GM23248 (cell line): ENCODE measurements at places on chromosomes 13 and 19. TPM values are rescaled to one million over a fixed set of nuclear protein-coding genes. Genes with fewer than 3 reads are reported as not detected.
A peak's percentile ranks its signal among the peaks of the same experiment; 100 is the strongest.

The MARCHF2 gene
- 33.1 and 33.4 TPM in 2 replicates for polyA plus RNA-seq

DNA sequence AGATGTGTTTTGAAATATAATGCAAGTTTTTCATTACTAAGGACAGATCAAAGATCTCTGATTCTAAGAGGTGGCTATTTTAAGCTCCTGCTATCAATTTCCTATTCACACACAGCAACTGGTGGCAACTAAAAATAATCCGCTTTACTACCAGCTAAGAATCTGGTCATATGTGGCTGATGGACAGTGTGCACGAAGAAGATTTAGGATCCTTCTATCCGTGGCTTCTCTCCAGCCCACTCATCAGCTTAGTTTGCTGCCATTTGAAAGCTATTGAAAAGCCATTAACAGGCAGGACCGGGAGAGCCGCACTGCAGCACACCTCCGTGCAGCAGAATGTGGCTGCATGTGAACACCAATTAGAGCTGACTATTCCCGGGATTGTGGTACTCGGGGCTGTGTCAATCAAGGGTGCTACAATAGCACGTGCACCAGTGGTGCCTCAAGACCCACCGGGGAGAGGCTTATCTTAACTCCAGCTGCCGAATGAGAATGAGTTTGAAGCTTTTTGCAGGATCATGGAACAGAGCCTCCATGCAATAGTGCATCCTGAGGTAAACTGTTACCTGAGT, at the start of gene MYO16:
Gene MYO16, plus strand, starts transcription at position 431 of the 572 bp plus-strand sequence. CDS start 234 bp downstream, outside the sequence.
- DNase-seq: no peak
- no peaks in the 10 kb centered on the region for H3K36me3 ChIP-seq
- H3K4me3 ChIP-seq: no peak within 1 kb of the TSS
- H3K4me1 ChIP-seq: no peaks in the 10 kb centered on the region

DNA sequence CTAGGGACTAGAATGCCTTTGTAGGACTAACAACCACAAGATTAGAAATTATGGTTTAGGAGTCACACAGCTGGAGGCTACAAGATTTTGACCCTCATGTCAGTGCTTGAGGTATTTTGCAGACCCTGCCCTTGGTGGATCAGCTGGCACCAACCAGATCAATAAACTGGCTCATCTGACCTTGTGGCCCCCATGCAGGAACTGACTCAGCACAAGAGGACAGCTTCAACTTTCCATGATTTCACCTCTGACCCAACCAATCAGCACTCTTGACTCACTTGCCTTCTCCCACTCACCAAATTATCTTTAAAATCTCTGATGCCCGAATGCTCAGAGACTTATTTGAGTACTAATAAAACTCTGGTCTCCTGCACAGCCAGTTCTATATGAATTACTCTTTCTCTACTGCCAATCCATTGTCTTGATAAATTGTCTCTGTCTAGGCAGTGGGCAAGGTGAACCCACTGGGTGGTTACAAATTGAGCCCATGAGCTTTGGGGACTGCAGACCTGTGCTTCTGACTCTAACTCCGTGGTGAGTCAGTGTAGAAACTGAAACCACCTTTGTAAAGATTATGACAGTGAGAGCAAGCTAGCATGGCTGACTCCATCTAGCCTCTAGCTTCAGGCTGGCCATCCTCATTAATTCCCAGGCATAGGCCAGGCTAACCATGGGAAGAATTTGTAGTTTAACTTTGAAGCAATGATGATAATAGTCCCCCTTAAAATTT, 33.9 kb upstream of the CEACAM8 start:
- no peaks in the 10 kb centered on the region for H3K4me1 ChIP-seq
- peak; percentile 26 for DNase-seq
- H3K27me3 ChIP-seq: peaks cover 59% of the 10 kb centered on the region
- no peak overlapping the region for H3K4me3 ChIP-seq
- no peaks in the 10 kb centered on the region for H3K36me3 ChIP-seq

DNA sequence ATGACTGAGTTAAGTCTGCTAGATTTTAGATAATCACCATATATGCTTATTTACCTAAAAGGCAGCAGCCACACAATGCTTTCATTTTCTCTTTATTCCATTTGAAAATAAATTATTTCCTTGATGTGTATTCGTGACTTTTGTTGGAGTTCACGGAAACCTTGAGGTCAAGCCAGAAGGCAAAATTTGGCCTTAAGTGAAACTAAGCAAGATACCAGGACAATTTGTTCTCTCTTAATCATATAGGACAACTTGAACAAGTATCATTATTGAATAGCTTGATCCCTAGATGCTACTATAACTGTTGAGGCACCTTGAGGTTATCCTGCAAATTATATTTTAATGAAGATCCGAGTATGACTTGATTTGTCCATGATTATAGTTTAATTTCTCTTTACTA, 429.2 kb upstream of the DACH1 start:
- no peaks in the 10 kb centered on the region for H3K4me1 ChIP-seq
- H3K4me3 ChIP-seq: no peak overlapping the region
- no peaks in the 10 kb centered on the region for H3K36me3 ChIP-seq
- H3K27ac ChIP-seq: no peak overlapping the region
- DNase-seq: no peak

DNA sequence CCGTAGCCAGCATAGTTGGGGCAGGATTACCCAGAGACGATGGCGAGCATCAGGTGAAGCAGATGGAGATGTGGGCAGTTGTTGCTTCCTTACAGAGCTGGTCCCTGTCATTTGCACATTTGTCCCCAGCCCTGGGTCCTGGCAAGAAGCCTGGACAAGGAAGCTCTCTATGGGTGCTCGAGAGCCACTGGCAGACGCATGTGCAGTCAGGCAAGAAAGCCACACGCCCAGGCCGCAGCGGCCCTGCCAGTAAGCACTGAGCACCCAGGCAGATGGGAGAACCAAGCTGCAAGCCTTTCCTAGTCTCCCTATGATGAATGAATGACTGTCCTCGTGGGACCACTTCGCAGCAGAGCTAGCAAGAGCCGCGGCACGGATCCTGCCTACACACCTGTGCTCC, 182.8 kb downstream of the FOXO1 start:
- no peaks in the 10 kb centered on the region; the same call in 1 of the 2 replicates for H3K27me3 ChIP-seq
- no peak overlapping the region for H3K27ac ChIP-seq
- no peak overlapping the region for H3K4me3 ChIP-seq
- DNase-seq: no peak
- H3K4me1 ChIP-seq: no peaks in the 10 kb centered on the region

GRCh38 chr13:29081697-29082440, 261.7 kb downstream of the MTUS2 start:
- no peaks in the 10 kb centered on the region for H3K36me3 ChIP-seq
- no peak for DNase-seq
- no peaks in the 10 kb centered on the region for H3K27me3 ChIP-seq
- no peak overlapping the region for H3K27ac ChIP-seq
- H3K4me1 ChIP-seq: no peaks in the 10 kb centered on the region

DNA sequence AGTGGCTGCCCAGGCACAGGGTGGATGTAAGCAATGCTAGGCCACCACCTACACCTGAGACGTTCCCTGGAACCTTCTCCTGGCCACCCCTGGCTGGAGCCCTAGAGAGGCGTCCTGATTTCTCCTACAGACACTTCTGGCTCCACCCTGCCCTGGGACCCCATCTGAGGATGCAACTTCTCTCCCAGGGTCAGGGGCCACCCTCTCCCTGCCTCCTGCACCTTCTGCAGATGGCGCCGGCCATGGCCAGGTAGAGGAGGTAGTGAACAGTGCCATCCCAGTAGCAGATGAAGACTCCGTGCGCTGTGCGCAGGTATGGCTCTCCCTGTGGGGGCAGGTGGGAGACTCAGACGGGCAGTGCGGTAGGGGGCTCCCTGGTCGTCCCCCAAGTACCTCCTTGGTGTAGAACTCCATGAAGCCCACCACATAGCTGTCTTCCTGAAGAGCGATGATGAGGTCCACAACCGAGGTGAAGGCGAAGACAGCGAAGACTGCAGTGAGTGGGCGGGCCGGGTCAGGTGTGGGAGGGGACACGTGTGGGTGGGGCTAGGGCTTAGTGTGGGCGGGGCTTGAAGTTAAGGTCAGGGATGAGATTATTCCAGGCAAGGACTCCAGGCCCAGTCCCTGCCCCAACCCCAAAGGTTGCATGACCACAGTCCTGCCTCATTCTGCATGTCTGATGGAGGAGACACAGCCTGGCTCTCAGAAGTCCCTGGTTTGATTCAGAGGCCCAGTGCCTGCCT, 3.0 kb downstream of the TM6SF2 start:
- no peak overlapping the region for H3K27ac ChIP-seq
- H3K27me3 ChIP-seq: no peaks in the 10 kb centered on the region
- no peak overlapping the region for H3K4me3 ChIP-seq
- H3K36me3 ChIP-seq: no peaks in the 10 kb centered on the region
- DNase-seq: no peak

GRCh38 chr19:48190288-48190884, 19.9 kb downstream of the ZSWIM9 start:
- no peaks in the 10 kb centered on the region for H3K4me1 ChIP-seq
- H3K27ac ChIP-seq: no peak overlapping the region
- no peak overlapping the region for H3K4me3 ChIP-seq
- H3K27me3 ChIP-seq: no peaks in the 10 kb centered on the region

DNA sequence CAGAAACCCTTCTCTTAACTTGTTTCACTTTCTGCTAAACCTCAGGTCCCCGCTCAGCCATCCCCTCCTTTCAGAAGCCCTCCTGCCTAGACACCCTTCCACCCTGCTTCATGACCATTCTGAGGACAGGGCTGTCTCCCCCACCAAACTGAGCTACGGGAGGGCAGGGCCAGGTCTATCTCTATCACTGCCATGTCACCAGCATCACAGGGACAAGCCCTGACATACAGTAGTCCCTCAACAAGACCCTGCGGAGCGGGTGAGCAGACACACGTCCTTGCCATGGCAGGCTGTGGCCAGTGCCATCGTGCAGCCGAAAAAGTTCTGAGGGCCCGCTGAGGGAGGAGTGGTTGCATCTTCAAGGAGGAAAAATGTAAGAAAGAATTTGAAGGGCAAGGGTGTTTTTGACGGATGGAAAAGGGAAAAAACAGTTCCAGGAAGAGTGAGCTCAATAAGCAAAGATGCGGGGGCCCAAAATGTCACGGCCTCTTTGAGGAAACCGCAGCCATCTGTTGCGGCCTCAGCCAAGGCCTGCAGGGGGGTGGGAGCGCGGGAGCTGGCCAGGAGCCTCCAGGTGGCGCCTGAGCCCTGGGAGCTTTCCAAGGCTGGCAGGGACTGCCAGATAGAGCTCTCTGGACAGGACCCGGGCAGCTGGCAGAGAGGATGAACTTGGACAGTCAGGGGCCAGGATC, 8.1 kb downstream of the PTGIR start:
- peaks cover 38% of the 10 kb centered on the region for H3K4me1 ChIP-seq
- no peaks in the 10 kb centered on the region for H3K36me3 ChIP-seq
- DNase-seq: peak; percentile 76
- H3K27ac ChIP-seq: 0 out of 2 replicates have a peak overlapping the region, but pooled peaks have one; percentile 24
- H3K27me3 ChIP-seq: no peaks in the 10 kb centered on the region

- DNase-seq: no peak
- H3K4me1 ChIP-seq: peaks cover 8% of the 10 kb centered on the region; the same call in 1 of the 2 replicates
- no peaks in the 10 kb centered on the region for H3K27me3 ChIP-seq
- H3K4me3 ChIP-seq: no peak overlapping the region
- no peak overlapping the region for H3K27ac ChIP-seq
- H3K36me3 ChIP-seq: no peaks in the 10 kb centered on the region
Measured at GRCh38 chr19:33450689-33451088, 70.9 kb downstream of the PEPD start.

- H3K27me3 ChIP-seq: peaks cover 66% of the 10 kb centered on the region
- H3K36me3 ChIP-seq: no peaks in the 10 kb centered on the region
- no peak overlapping the region for H3K4me3 ChIP-seq
Measured at GRCh38 chr19:47853003-47853402, 6.0 kb upstream of the TPRX2 start.

- peak; percentile 86 for DNase-seq
- H3K36me3 ChIP-seq: no peaks in the 10 kb centered on the region
- no peak overlapping the region for H3K27ac ChIP-seq
- no peak overlapping the region for H3K4me3 ChIP-seq
- H3K4me1 ChIP-seq: no peaks in the 10 kb centered on the region
Measured at GRCh38 chr19:1064661-1065605, 2.0 kb upstream of the ARHGAP45 start.

The COL5A3 gene
- 4.1 and 4.2 TPM in 2 replicates for polyA plus RNA-seq

The ZNF729 gene
- polyA plus RNA-seq: not detected in 2 replicates

- H3K27me3 ChIP-seq: no peaks in the 10 kb centered on the region
- 0 out of 2 replicates have a peak, but pooled peaks cover 11% of the 10 kb centered on the region for H3K36me3 ChIP-seq
- no peak for DNase-seq
- peaks cover 9% of the 10 kb centered on the region for H3K4me1 ChIP-seq
- H3K4me3 ChIP-seq: no peak overlapping the region
Measured at GRCh38 chr13:51769455-51770127, 34.4 kb downstream of the DHRS12 start.

The CDX2 gene
- not detected in 2 replicates for polyA plus RNA-seq

The POU2F2 gene
- polyA plus RNA-seq: 3.0 and 4.6 TPM in 2 replicates

The CEACAM3 gene
- not detected in 2 replicates for polyA plus RNA-seq

The FCER2 gene
- 0.33 TPM in 1 of 2 replicates, not detected in the other for polyA plus RNA-seq

DNA sequence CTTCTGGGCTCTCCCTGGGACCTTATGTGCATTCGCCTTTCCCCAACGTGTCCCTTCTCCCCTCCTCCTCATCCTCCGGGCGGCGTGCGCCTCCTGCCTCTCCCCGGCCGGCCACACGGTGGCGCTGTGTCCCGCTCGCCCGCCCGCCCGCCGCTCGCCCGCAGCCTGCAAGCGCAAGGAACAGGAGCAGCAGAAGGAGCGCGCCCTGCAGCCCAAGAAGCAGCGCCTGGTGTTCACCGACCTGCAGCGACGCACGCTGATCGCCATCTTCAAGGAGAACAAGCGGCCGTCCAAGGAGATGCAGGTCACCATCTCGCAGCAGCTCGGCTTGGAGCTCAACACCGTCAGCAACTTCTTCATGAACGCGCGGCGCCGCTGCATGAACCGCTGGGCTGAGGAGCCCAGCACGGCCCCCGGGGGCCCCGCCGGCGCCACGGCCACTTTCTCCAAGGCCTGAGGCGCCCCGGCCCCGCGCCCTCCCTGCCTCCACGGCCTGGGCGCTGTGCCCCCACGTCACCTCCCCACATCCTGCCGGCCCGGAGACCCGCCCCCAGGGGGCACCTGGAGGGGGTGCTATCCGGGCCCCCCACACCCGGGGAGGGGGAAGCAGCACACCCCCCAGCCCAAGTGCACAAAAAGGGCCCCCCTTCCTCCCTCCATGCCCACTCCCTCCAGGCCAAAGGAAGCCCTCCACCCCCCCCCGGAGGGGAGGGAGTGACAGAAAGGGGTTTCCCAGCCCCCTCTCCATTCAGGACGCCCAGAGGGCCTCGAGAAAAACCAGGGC, 21.9 kb downstream of the ONECUT3 start:
- peaks cover 80% of the 10 kb centered on the region for H3K27me3 ChIP-seq
- no peak overlapping the region for H3K4me3 ChIP-seq
- no peaks in the 10 kb centered on the region for H3K4me1 ChIP-seq
- H3K36me3 ChIP-seq: no peaks in the 10 kb centered on the region
- H3K27ac ChIP-seq: no peak overlapping the region
- peak; percentile 26 for DNase-seq

- no peaks in the 10 kb centered on the region for H3K27me3 ChIP-seq
- DNase-seq: no peak
- no peaks in the 10 kb centered on the region for H3K36me3 ChIP-seq
- no peak overlapping the region for H3K4me3 ChIP-seq
Measured at GRCh38 chr19:18475004-18475453, 37.1 kb upstream of the ISYNA1 start.

- H3K27ac ChIP-seq: no peak overlapping the region
- 0 out of 2 replicates have a peak, but pooled peaks cover 6% of the 10 kb centered on the region for H3K4me1 ChIP-seq
- H3K4me3 ChIP-seq: no peak overlapping the region
- H3K27me3 ChIP-seq: no peaks in the 10 kb centered on the region
- H3K36me3 ChIP-seq: no peaks in the 10 kb centered on the region
Measured at GRCh38 chr19:43316591-43317319, 36.7 kb upstream of the CD177 start.
